Tracheal epithelial cell (primary cell): ENCODE measurements at places on chromosomes 5 and 9. TPM values are rescaled to one million over a fixed set of nuclear protein-coding genes. Genes with fewer than 3 reads are reported as not detected.

The ROPN1L gene
- under 0.01 and 0.21 TPM in 2 replicates for total RNA-seq

The PRELID1 gene
- 99.7 and 130 TPM in 2 replicates for total RNA-seq

The WDR38 gene
- total RNA-seq, result not detected in 2 replicates

The SLC25A48 gene
- not detected in 2 replicates for total RNA-seq

The PDE6A gene
- under 0.01 TPM in 1 of 2 replicates, not detected in the other for total RNA-seq

The CEMIP2 gene
- total RNA-seq, result 32.8 and 50.6 TPM in 2 replicates

The PCDHB2 gene
- total RNA-seq, result 0.43 and 1.4 TPM in 2 replicates

The PTCD2 gene
- total RNA-seq, result 3.4 and 4.3 TPM in 2 replicates

The GABRA6 gene
- total RNA-seq, result not detected in 2 replicates

The NR2F1 gene
- total RNA-seq, result under 0.01 and 0.21 TPM in 2 replicates

The JAKMIP2 gene
- not detected in 2 replicates for total RNA-seq

The IRX2 gene
- 22.2 and 22.6 TPM in 2 replicates for total RNA-seq

The TMEM215 gene
- under 0.01 TPM in 1 of 2 replicates, not detected in the other for total RNA-seq

The FOXD4 gene
- total RNA-seq, result 0.24 and 0.43 TPM in 2 replicates

The PPP1R26 gene
- 25.1 and 27.7 TPM in 2 replicates for total RNA-seq

The KCNV2 gene
- not detected in 2 replicates for total RNA-seq

The SH2D3C gene
- total RNA-seq, result under 0.01 TPM in 2 replicates

The IGIP gene
- total RNA-seq, result 2.9 and 5.1 TPM in 2 replicates

The PLPP7 gene
- 2.2 TPM in 1 of 2 replicates, not detected in the other for total RNA-seq

The ADAMTS2 gene
- total RNA-seq, result 0.96 TPM in 1 of 2 replicates, not detected in the other

The CHSY3 gene
- total RNA-seq, result under 0.01 and 1.4 TPM in 2 replicates

The SNCAIP gene
- total RNA-seq, result under 0.01 TPM in 1 of 2 replicates, not detected in the other

The PAPPA gene
- under 0.01 and 2.9 TPM in 2 replicates for total RNA-seq

The MACROH2A1 gene
- total RNA-seq, result 212 and 303 TPM in 2 replicates

The KIAA1958 gene
- 2.2 and 2.8 TPM in 2 replicates for total RNA-seq

The HTR4 gene
- not detected in 2 replicates for total RNA-seq

The SAXO1 gene
- total RNA-seq, result not detected in 2 replicates

The AFF4 gene
- total RNA-seq, result 34.1 and 40.5 TPM in 2 replicates

The ANKRD31 gene
- total RNA-seq, result under 0.01 TPM in 1 of 2 replicates, not detected in the other

The NSA2 gene
- total RNA-seq, result 98.0 and 118 TPM in 2 replicates

The CCL19 gene
- not detected in 2 replicates for total RNA-seq

The SPATA31E1 gene
- not detected in 2 replicates for total RNA-seq

The ANP32B gene
- total RNA-seq, result 5.5 and 5.8 TPM in 2 replicates

The FCN2 gene
- not detected in 2 replicates for total RNA-seq

The LCN2 gene
- total RNA-seq, result 20.5 and 154 TPM in 2 replicates

The SMIM15 gene
- 60.2 and 69.9 TPM in 2 replicates for total RNA-seq

The SLC6A18 gene
- total RNA-seq, result not detected in 2 replicates

The SAPCD2 gene
- total RNA-seq, result 1.1 and 4.1 TPM in 2 replicates

The PRDM9 gene
- total RNA-seq, result under 0.01 TPM in 1 of 2 replicates, not detected in the other

The PCDHGA5 gene
- 0.24 TPM in 1 of 2 replicates, not detected in the other for total RNA-seq

The PTGES gene
- 20.5 and 25.8 TPM in 2 replicates for total RNA-seq

The RNF183 gene
- total RNA-seq, result under 0.01 and 1.9 TPM in 2 replicates

The CCL21 gene
- total RNA-seq, result not detected in 2 replicates

The PCDHGA2 gene
- 0.21 and 0.48 TPM in 2 replicates for total RNA-seq

The GPR150 gene
- total RNA-seq, result 0.24 and 1.1 TPM in 2 replicates

The ADRA1B gene
- 1.2 TPM in 1 of 2 replicates, not detected in the other for total RNA-seq

The ZFP62 gene
- 15.6 and 20.2 TPM in 2 replicates for total RNA-seq

The RLN1 gene
- not detected in 2 replicates for total RNA-seq

The DCAF10 gene
- 45.3 and 48.2 TPM in 2 replicates for total RNA-seq

The FAM153A gene
- 0.72 and 1.3 TPM in 2 replicates for total RNA-seq
